Activated T-cell treated with anti-CD3 and anti-CD28 coated beads, Interleukin-2, amount 50 U/mL, for 48 hours (primary cell): ENCODE measurements at places on chromosomes 16 and 17.
A peak's percentile ranks its signal among the peaks of the same experiment; 100 is the strongest.

DNA sequence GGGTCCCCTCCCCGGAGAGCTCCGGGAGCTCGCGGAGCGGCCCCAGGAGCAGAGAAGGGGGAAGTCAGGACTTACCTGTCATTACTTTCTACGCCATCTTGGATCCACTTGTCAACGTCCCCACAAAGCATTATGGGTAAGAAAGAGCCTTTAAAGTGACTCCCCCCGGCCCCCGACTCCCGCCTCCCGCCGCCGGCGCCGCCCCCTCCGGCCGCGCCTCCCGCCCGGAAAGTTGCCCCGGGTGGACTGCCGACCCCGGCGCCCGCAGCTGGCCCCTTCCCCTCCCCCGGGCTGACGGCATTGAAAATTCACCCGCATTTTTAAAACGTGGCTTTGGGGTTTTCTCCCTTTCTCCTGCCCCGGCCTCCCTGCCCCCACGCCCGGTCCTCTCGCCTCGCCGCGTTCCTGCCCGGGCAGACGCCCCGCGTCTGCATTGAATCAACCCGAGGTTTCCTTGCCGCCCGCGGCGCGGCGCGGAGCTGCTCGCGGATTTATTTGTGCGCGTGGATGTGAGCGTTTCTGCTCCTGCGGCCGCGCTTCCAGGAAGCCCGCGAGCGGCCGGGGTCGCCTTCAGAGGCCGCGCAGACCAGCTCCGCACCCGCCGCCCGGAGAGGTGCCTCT is at the start of gene HELZ:
Gene HELZ (minus strand): TSS at position 124 of the 621 bp plus-strand sequence. CDS start 26,392 bp downstream, outside the sequence.
- peak; percentile 82 for DNase-seq

DNA sequence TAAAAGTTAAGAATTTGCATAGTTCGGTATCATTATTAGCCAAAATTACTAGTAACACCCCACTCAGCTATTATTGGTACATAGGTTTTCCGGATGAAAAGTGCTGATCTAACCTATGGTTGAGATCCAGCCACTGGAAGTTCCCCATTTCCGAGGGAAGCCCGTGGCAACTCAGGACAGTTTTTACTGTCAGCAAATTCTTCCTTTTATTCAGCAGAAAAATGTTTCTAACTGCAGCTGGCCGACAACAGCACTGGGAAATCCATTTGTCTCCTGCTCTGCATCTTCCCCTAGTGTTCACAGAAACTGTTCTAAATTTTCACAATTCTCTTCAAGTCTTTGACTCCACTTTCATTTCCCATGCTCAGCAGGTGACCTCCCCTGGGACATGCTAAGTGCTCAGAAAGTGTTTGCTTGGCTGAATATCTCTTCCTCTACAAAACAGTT is 15.5 kb upstream of the MMD start:
- no peak for DNase-seq

- DNase-seq = no peak
Measured at GRCh38 chr17:8275421-8276290, 12.8 kb upstream of the RANGRF start.

DNA sequence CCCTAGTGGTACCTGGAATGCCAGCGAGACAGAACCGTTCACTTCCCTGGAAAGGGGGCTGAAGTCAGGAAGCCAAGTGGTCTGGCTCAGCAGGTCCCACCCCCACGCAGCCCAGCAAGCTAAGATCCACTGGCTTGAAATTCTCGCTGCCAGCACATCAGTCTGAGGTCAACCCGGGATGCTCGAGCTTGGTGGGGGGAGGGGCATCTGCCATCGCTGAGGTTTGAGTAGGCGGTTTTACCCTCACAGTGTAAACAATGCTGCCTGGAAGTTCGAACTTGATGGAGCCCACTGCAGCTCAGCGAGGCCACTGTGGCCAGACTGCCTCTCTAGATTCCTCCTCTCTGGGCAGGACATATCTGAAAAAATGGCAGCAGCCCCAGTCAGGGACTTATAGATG is 464.7 kb upstream of the TOM1L1 start:
- DNase-seq = no peak

DNA sequence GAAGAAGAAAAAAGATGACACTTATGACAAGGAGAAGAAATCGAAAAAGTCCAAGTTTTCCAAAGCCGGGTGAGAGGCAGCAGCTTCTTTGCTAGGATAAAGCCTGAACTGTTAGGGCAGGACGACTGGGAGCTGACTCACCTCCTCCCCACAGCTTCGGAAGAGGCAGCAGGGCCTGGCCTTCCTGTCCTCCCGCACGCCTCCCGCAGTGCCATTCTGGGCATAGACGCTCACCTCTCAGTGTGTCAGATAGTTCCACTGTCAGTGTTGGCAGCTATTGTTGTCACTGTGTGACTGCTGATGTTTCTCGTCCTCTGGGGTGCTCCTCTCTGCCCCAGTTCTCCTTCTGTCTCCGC is 12.6 kb downstream of the UBN1 start:
- no peak for DNase-seq

DNA sequence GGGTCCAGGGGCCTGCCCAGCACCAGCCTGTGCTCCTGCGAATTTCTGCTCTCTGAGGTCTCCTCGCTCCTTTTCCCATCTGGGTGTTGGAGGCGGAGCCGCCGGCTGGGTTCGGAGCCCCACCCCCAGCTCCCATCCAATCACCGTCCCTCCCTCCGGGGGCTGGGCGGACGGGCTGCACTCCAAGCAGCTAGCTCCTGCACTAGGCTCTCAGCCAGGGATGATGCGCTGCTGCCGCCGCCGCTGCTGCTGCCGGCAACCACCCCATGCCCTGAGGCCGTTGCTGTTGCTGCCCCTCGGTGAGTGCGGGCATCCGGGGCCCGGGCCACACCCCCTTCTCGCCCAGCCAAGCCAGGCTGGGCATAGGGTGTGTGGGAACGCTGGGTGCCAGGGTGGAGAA is at the start of gene NRN1L:
Gene NRN1L (plus strand): TSS at position 202 of the 400 bp plus-strand sequence. CDS start 19 bp downstream, at position 221.
- no peak for DNase-seq

DNA sequence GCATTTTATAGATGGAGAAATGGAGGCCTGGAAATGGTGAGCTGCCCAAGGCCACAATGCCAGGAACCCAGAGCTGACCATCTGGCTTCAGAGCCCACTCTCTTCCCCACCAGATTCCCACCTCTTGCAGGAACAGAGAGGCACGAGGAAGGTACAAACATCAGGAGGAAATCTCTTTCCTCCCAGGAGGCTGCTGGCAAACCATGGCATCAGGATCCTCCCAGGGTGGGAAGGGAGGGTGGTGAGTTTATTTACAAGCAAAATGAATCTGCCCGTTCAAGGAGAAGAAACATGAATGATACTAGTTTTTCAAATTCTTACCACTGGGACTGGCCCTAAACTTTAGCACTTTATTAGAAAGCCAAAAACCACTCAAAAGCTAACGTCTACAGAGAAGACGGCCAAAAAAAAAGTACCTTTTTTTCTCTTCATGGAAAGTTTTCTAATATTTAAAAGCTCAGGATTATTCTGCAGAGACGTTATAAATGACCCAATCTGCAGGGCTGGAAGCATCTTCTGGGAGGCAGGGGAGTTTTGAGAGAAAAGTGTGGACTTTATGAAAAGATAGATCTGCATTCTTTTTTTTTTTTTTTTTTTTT is 79.1 kb downstream of the NXN start:
- DNase-seq = no peak

GRCh38 chr16:83899978-83900377 is 1.1 kb downstream of the MLYCD start:
- DNase-seq = peak; percentile 19

GRCh38 chr17:68248199-68248825 is 469 bp downstream of the AMZ2 start:
- DNase-seq = no peak

- no peak for DNase-seq
Measured at GRCh38 chr17:6752068-6752909, 3.6 kb upstream of the XAF1 start.

DNA sequence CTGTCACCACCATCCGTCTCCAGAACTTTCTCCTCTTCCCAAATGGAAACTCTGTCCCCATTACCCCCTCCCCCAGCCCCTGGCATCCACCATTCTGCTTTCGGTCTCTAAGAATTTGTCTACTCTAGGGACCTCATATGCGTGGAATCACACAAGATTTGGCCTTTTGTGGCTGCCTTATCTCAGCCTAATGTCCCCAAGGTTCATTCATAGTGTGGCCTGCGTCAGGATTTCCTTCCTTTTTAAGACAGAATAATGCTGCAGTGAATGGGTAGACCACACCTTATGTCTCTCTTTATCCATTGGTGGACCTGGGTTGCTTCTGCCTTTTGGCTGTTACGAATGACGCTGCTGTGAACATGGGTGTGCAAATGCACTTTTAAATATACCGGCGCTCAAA is 139.7 kb upstream of the PLCG2 start:
- no peak for DNase-seq

DNA sequence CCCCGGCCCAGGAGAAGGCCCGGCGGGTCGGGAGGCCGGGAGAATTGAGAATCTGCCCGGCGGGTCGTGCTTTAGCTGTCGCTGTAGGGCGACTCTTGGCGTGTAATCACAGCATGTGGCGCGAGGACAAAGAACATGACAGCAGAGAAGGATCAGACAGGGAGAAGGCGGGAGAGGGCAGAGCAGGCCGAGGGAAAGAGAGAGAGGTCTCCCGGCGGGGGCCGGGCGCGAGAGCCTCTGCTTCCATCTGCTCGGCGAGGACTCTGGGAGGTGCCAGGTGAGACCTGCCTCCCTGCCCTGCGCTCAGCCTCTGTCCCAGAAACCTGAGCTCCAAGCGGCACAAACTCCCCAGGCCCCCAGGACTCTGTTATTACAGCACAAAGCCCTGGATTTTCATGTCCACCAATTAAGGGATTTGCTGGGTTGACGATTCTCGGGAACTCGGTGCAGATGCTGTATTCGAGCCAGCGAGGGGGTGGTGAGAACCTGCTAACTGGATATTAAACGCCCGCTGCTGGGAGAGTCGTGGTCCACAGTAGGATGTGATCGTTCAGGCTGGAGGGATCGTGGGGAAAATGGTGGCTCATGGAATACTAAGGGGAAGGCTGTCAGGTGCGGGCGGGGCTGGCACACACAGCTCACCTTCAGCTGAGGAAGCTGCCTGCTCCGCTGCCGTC is 172.0 kb upstream of the CIBAR2 start:
- no peak for DNase-seq

DNA sequence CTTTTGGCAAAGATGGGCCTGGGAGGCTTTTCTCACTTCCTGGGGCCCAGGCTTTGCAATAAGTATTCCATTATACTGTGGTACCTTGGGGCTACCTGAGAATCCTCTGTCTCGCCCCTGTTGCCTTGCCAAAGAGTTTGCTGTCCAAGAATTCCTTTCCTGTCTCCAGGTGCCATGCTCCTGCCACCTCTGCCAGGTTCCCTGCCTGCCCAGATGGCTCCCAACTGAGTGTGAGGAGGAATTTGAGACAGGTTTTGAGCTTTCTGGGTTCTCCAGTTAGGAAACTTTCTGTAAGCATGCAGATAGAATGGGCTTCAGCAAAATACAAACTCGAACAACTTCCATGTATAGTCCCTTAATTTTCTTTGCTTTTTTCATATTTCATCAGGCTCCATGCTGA is 5.8 kb downstream of the MAPT start:
- DNase-seq = no peak

GRCh38 chr16:86257546-86257945 is 252.8 kb upstream of the FOXF1 start:
- DNase-seq = no peak

GRCh38 chr17:17120701-17121100 is 78.4 kb downstream of the MPRIP start:
- no peak for DNase-seq

- DNase-seq = no peak
Measured at GRCh38 chr16:85193876-85194275, 81.6 kb upstream of the CIBAR2 start.

GRCh38 chr16:75244225-75244809 is 7.1 kb downstream of the BCAR1 start:
- no peak for DNase-seq

- DNase-seq = no peak
Measured at GRCh38 chr17:6380915-6381438, 53.9 kb downstream of the AIPL1 start.

DNA sequence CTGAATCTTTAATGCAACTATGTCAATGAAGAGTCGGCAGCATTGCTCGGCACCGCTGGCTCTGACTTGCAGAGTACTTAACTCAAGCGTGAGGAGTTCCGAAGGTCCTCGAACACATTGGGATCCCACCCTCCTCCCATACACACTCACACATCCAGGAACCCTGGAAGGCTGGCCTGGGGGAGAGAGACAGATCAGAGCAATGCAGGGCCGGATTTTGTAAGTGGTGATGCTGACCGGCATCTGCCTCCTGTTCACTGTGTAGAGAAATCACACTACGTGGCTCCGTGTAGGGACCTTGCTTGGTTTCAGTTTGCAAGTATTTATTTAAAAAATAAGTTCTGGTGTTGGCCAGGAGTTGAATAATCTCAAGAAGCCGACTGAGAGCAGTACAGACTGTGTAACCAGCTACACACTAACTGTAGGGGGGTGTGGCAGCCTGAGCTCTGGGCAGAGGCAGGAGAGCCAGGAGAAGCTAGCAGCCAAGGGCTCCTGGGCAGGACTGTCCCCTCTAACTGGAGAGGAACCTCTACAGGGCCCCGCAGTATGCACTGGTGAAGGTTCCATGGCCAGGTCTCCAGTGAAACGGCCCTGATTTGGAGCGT is 190.2 kb upstream of the TNRC6C start:
- DNase-seq = no peak

DNA sequence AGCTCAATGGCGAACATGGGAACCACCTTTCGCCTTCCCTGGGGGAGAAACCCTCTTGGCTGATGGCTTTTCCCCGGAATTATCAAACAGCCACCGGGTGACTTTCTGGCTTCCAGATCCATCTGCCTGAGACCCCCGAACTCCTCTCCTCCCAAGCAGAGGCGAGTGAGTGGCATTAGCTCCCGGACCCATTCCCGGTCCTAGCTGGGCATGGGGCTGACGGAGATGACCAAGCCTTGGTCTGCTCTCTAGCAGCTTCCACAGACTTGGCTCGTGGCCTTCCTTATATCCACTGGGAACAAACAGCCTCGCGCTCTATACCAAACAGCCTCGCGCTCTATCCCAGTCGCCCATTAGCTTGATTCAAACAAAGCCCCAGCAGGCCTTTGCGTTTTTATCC is 62.4 kb downstream of the CCDC182 start:
- DNase-seq = no peak

DNA sequence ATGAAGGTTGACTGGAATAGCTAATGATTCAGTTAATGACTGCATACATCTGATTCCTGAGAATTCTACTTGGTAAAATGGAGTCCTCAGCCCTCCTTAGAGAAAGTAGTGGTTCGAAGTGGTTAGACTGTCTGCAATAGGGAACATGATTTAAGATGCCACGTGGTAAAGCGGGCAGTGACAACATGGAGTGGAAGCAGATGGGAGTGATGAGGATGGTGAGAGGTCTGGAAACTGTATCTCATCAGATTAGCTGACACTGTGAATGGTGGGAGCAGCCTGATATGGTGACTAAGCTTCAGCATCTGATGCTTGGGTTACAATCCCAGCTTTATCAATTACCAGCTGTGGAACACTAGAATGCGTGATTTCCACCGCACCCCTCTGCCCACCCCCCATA is 8.4 kb downstream of the CDH11 start:
- DNase-seq = no peak
